ENCODE measurements at places on chromosomes 2 and 18.

DNA sequence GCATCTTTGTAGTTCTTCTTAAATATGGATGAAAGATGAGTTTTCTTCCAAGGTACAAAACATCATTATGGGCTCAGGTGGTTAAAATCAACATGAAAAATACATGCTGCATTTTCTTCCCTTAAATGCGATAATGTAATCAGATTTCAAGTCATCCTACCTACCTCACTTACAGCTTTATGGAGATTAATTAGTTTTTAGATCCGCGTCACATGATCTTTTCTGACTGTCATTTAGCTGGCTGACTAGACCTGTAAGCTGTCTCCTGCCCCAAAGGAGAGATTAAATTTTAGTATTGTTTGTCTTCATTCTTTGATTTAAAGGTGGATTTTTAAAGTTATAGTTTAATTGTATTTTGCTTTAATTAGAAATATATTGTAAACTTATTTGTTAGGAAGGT, 678.0 kb upstream of the ZEB2 start:
- no peak for DNase-seq

- DNase-seq, result no peak
Observed at GRCh38 chr2:157170299-157170698, 87.2 kb upstream of the GALNT5 start.

- no peak for DNase-seq
Observed at GRCh38 chr18:24630346-24630880, 170.0 kb downstream of the HRH4 start.

DNA sequence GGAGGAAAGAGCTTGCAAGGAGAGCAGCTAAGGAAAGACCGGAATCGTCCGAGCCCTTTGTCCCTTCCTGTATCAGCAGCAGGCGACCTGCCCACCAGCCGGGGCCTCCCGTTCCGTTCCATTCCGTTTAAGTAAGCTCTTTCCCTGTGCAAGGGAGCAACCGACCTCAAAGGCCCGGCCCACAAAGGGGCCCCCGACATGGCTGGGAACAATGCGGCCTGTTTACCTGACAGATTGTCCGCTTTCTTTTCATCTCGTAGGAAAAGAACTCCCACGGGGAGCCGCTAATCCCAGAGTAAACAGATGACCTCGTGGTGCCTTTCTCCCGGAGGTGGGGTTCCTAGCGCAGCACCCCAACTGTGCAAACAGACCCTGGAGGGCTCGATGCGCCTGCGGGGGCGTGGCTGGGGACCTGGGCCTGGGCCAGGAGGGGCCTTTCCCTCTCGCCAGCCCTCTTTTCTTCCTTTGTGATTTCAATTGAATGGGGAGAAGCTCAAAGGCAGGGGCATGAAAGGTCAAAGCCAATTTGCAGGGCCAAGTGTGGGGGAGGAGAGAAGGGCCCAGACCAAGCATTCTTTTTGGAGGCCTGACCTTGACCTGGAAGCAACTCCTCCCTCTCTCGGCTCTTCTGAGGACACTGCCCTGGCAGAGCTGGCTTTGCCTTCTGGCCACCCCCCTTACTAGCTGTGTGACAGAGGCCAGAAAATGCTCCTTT, 120.2 kb downstream of the INHBB start:
- no peak for DNase-seq

All from CD4-positive, alpha-beta T cell treated with Interleukin-17A for 1 hour (primary cell).